ENCODE measurements at places on chromosomes 7 and 10. TPM values are rescaled to one million over a fixed set of nuclear protein-coding genes. Genes with fewer than 3 reads are reported as not detected.

The FAM25G gene
- not detected for total RNA-seq

The WDR86 gene
- 6.7 TPM for total RNA-seq

The NUTM2E gene
- not detected for total RNA-seq

The TAS2R39 gene
- not detected for total RNA-seq

The AGR2 gene
- 0.74 TPM for total RNA-seq

The LRRTM3 gene
- not detected for total RNA-seq

The PIK3CG gene
- total RNA-seq = not detected

The MBL2 gene
- total RNA-seq = not detected

The C10orf120 gene
- not detected for total RNA-seq

The TMEM229A gene
- total RNA-seq = not detected

The AP4M1 gene
- 20.0 TPM for total RNA-seq

The SUN3 gene
- total RNA-seq = not detected

The ZNF33A gene
- 9.9 TPM for total RNA-seq

The VIPR2 gene
- not detected for total RNA-seq

The LIPF gene
- total RNA-seq = not detected

The FGFR2 gene
- total RNA-seq = 0.34 TPM

The TMEM273 gene
- total RNA-seq = not detected

The SAP25 gene
- total RNA-seq = 0.34 TPM

The SAMD8 gene
- total RNA-seq = 10.1 TPM

The NACAD gene
- total RNA-seq = 3.6 TPM

The ANAPC16 gene
- 55.9 TPM for total RNA-seq

The TMEM139 gene
- 0.17 TPM for total RNA-seq

The NUTM2A gene
- total RNA-seq = 1.5 TPM

The FBXL13 gene
- total RNA-seq = 0.30 TPM

The METTL2B gene
- total RNA-seq = 30.9 TPM

The HOXA13 gene
- total RNA-seq = not detected

The TCF7L2 gene
- total RNA-seq = 4.0 TPM

The LRIT2 gene
- not detected for total RNA-seq

The NODAL gene
- not detected for total RNA-seq

The CUZD1 gene
- 0.45 TPM for total RNA-seq

The BMPER gene
- total RNA-seq = 0.74 TPM

The ASIC3 gene
- total RNA-seq = 0.17 TPM

The TBRG4 gene
- total RNA-seq = 71.8 TPM

The OR2A5 gene
- not detected for total RNA-seq

The TBX20 gene
- 0.15 TPM for total RNA-seq

The AKR1C2 gene
- 3.9 TPM for total RNA-seq

The MEOX2 gene
- 1.5 TPM for total RNA-seq

The CRHR2 gene
- not detected for total RNA-seq

The SYT15 gene
- not detected for total RNA-seq

The ABCB4 gene
- 0.17 TPM for total RNA-seq

The CCDC126 gene
- total RNA-seq = 2.8 TPM

The LRIT1 gene
- not detected for total RNA-seq

The ENTPD1 gene
- not detected for total RNA-seq

The CALHM1 gene
- not detected for total RNA-seq

The TRAPPC14 gene
- total RNA-seq = 6.6 TPM

The HABP2 gene
- not detected for total RNA-seq

The PAX2 gene
- total RNA-seq = not detected

The HACD1 gene
- 16.6 TPM for total RNA-seq

The PTPRN2 gene
- 0.74 TPM for total RNA-seq

The LIPK gene
- total RNA-seq = not detected

The TMEM60 gene
- total RNA-seq = 21.2 TPM

The POR gene
- total RNA-seq = 66.7 TPM

The MACC1 gene
- under 0.01 TPM for total RNA-seq
